ENCODE measurements at places on chromosomes 2 and 18.
A peak's percentile ranks its signal among the peaks of the same experiment; 100 is the strongest.

GRCh38 chr2:233699424-233700027 is 6.8 kb downstream of the UGT1A6 start:
- DNase-seq: no peak

DNA sequence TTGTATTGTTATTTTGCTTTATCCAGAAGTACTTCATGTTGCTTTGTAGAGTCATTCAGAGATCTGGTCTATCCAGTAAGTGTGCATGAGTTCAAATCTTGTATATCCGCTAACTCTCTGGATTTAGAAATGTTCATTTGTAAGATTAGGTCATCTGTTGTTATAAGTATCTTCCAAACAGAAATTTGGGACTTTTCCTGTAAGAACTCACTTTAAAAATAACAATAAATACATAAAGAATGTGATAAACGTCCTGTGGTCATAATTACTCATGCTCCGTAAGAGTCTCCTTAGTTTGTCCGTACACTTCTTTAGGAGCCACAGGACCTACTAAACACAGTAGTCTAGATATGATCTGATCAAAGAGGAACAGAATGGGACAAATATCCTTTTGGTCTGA is 699.9 kb upstream of the SLC8A1 start:
- no peak for DNase-seq

GRCh38 chr2:70942396-70943204 is 6.9 kb downstream of the ATP6V1B1 start:
- peak; percentile 49 for DNase-seq

DNA sequence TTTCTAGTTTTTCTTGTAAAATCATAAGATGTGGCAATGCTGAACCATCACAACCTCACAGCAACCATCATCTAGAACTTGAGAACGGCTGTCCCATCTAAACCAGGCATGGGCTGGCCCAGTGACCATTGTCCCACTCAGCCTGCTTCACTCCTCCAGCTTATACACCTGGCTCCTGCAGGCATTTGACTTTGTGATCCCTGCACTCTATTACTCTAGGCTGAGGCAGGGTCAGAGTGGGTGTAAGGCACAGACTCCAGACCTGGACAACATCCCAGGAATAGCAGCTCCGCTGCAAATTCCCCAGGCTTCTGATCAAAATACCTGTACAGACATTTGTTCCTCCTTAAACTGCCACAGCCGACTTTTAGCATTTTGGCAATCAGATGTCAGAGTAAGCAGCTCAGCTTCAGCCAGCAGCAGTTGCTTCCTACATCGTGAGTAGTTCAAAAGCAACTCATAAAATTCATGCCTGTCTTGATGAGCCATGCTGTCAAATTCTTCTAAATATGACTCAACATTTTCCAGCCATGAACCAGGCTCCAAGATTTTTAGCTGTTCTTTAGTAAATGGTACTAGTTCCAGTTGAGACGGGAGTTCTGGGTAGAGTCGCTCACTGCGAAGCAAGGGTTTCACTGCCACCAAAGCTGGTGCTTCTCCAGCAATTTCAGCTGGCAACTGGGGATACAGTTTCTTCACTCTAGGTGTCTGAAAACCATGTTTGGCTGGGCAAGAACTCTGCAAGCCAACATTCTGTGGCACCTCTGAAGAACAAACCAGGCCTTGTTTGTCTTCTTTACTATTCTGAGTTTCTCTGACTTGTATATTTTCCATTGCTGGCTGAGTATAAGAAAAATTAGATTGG is 12.8 kb downstream of the EPG5 start:
- DNase-seq: no peak

GRCh38 chr18:63686871-63687270 is 15.9 kb upstream of the SERPINB11 start:
- no peak for DNase-seq

DNA sequence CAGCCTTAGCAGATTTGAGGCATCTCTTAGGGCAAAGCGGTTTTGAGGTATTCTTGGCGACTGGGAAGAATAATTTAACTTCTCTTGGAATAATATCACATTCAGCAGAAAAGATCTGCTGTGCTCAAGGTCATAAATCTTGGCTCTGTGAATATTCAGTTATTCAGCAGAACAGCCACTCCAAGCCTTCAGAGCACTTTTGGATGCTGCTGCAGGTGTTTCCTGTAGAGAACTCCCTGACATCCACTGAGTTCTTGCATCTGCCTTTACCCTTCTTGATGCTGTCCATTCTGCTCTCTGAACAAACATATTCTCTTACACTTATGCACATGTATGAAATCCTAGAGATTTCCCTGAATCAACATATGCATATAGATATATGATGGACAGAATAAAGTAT is 390.3 kb downstream of the NRXN1 start:
- DNase-seq: peak; percentile 4

DNA sequence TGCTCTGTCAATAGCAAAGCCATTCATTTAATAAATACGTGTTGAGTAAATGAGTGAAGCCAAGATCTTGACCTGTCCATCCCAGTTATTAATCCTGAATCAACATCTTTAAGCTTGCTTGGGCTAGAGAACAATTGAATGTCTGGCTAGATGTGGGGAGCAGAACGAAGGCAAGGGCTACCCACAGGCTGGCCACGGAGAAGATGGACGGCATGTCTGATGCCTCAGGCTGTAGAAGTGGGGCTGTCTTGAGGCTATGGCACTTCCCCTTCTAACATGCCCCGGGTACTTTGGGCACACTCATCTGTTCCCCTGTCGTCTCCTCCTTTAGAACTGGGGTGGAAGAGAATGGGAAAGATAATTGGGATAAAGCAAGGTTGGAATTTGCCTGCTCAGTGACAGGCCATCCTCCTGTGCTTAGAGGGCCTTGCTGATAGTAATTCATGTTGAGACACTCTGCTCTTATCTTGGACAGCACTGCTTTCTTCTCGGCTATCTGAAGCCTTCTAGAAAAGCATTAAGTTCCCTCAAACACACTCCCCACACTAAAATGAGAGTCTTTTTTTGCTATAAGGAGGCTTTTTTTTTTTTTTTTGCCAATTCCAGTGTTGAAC is 225.7 kb downstream of the MREG start:
- no peak for DNase-seq

GRCh38 chr2:42064417-42064942 is 16.7 kb downstream of the PKDCC start:
- DNase-seq: no peak

GRCh38 chr2:191245869-191246531 is 796 bp downstream of the MYO1B start:
- peak; percentile 80 for DNase-seq

GRCh38 chr2:30003128-30003527 is 81.7 kb upstream of the ALK start:
- DNase-seq: no peak
